ENCODE measurements at places on chromosomes 6 and 20.

DNA sequence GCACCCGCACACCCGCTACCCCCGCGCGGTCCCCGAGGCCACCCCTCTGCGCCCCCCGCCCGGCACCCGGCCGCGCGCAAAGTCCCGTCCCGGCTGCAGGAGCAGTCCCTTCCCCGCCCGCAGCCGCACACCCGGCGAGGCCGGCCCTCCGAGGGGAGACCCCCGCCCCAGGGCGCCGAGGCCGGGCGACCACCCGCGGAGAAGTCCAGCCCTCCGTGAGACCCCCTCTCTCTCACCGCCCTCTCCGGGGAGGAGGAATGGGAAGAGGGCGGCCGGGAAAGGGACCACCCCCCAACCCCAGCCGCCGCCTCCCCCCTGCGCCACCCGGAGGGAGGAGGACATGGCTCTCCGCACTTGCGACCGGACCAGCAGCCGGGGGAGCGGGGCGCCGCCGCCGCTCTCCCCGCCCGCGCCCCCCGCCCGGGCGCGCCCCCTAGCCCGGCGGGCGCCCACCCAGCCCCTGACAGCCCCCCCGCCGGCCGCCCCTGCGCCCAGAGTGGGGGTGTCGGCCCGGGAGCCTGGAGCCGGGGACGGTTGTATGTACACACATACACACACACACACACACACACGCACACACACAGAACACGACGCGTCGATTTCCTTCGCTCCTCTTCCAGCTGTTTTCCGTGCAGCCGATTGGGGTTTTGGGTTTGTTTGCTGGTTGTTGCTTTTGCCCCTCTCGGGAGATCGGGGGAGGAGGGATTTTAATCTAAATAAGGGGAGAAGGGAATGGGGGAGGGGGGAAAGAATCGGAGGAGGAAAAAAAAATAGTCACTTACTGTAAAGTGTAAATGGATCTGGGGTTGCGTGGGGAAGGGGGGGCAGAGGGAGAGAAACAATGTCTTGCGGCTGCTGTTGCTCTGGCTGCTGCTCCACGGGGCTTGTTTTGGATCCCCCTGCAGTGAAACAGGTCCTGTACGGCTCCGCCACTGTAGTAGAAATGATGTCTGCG, at the start of gene ATXN1:
TSS of gene ATXN1 (minus strand) at position 945 of the 955 bp plus-strand sequence.
- no peak for DNase-seq

DNA sequence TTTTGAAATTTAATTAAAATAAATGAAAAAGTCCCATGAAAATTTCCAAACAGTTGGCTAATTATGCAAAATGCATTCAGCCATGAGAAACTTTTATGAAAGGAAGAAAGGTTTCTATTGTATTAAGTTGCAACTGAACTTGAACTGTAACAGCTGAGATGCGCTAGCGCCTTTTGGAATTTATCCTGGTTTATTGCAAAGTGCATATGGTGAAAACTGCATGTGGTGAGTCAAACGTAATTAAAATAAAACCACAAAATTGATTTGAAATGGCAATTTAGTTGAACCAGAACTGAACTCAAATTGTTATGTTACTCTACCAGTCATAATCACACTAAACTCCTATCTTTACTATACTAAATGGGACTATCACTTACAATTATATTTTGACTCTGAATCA, 46.4 kb upstream of the COL21A1 start:
- no peak for DNase-seq

DNA sequence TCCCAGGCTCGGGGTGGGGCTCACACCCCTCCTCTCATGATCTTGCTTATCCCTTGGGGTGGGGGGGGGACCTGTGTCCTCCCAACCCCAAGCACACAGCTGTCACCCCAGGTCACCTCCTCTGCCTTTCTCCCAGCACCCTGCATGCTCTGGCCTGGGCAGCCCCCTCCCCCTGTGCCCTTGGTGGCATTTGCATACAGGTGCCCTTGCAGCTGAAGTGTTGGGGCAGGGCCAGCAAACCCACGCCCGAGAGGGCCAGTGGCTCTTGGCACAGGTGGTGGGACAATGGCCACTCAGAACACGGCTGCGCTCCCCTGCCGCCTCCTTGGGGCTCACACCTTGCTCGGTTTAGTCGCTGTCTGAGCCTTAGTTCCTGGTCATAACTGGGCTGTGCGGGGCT, 11.3 kb upstream of the MYT1 start:
- DNase-seq: no peak

- no peak for DNase-seq
These were observed 187.3 kb downstream of the GPX5 start for GRCh38 chr6:28712982-28713381.

GRCh38 chr6:105382496-105382895, 20.4 kb downstream of the PREP start:
- no peak for DNase-seq

- no peak for DNase-seq
These were observed 195.6 kb upstream of the RIN2 start for GRCh38 chr20:19562426-19562825.

DNA sequence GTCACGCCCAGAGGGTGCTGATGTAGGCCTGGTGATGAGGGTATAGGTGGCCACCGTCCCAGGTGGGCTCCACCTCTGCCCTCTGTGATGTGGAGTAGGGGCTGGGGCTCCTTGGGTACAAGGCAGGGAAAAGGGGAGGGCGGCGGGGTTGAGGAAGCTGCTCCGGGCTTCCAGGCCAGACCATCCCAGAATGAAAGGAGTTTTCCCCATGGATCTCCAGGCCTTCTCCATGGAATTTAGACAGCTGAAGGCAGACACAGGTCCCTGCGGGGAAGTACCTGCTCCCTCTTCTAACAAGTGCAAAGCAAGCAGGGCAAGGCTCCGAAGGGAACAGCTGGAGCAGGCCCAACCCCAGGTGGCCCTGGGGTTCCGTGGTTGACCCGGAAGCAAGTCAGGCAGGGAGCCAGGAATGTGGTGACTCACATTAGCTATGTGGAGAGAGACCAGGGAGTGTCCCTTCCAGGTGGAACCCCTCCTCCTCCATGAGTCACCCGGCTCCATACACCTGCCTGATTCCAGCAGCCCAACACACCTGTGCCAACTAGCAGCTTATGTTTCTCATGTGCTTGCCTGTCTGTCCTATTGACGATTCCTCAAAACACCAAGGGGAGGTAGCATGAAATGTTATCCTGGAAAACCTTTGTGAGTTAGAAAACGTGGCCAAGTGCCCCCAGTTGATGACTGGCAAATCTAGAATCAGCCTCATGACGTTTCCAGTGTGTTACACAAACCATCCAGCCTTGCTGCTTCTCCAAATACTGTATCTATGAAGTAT, 59.7 kb upstream of the SNX9 start:
- DNase-seq: no peak

DNA sequence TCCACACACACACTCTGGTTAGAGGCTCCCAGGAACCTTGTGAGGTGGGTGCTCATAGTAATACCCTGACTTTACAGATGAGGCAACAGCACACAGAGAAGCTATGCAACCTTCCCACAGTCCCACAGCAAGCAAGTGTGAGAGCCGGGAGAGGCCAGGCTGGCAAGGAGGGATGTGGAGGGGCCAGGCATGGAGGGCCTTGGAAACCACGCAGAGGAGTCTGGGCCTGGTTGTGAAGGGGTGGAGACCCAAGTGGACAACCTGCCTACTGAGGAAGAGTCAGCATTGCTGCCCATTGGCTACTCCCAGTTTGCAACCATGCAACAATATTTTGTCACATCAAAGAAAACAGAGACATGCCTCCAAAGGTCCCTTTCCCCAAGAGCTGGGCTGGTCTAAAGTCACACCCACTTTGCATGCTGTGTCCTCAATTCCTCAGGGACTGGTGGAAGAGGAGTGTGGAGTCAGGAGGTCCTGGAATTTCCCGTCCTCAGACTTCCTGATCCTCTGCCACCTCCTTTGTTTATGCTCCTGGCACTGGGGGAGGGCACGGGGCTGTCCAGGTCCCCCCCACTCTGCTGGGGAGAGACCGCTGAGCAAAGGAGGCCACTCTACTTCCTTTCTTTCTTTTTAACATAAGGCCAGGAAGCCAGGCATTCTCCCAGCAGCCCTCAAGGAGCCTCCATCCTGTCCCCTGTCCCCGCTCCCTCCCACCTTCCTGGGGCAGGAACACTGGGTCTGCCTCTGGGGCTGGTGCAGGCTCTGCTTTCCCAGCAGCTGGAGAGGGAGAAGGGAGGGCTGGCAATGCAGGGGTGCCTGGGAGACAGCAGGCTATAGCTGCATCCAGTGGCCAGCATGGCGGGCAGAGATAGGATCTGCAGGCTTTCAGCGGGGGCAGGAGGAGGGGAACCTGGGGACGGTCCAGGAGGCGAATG, 68.3 kb downstream of the NOL4L start:
- DNase-seq: no peak

GRCh38 chr20:33262658-33263065, 20.4 kb upstream of the BPIFB1 start:
- no peak for DNase-seq

- no peak for DNase-seq
These were observed 13.9 kb downstream of the ZNF831 start for GRCh38 chr20:59177266-59178250.

GRCh38 chr20:63742381-63743024, 2.9 kb downstream of the SLC2A4RG start:
- DNase-seq: no peak

DNA sequence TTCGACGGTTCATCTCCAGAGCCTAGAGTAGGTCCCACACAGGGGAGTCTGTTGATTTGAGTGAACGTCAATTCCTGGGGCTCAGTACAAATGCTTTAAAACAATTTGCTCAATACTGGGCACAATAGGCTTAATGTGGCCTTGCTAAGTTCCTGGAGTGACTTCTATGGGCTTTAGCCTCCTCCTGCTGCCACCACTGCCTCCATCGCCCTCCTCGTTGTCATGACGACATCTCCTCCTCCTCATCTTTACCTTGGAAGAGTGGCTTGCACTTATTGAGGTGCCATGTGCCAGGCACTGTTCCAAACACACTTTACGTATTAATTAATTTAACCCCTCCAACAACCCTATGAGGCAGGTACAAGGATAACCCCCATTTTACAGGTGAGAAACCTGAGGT, 11.8 kb upstream of the ZMYND8 start:
- DNase-seq: no peak

DNA sequence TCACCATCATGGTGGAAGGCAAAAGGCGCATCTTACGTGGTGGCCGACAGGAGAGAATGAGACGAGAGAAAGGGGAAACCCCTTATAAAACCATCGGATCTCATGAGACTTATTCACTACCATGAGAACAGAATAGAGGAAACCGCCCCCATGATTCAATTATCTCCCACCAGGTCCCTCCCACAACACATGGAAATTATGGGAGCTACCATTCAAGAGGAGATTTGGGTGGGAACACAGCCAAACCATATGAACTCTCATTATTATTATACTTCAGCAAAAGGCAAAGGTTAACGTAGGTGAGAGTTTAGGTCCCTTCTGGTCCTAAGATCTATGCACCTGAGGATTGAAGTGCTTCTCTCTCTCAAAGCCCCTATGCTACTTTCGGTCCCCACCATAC, 2.4 kb upstream of the PFDN4 start:
- DNase-seq: no peak

DNA sequence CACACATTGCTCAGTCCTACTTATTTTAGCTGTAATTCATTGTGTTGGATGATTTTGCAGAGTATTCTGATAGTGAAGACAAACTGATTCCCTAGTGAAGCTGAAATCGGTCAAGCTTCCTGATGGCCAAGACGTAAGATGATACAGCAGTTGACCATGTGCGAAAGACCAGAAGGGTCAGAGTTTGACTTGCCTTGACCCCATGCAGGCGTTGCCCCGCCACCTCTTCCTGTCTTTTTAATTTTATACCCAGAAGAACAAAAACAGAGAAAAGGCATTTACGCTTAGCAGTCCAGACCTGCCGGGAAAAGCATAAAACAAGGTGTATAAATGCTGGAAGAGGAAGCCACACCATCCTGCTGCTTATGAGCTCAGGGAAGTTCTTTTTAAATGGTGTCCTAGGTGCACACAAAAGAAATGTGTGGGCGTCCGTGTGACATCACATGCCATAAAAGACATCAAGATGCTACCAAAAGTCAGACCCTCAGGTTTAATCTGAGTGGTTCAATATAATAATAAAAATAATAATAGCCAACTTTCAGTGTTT, 32.2 kb downstream of the TSHZ2 start:
- no peak for DNase-seq

- DNase-seq: no peak
These were observed 288.2 kb upstream of the PREP start for GRCh38 chr6:105691081-105691480.

DNA sequence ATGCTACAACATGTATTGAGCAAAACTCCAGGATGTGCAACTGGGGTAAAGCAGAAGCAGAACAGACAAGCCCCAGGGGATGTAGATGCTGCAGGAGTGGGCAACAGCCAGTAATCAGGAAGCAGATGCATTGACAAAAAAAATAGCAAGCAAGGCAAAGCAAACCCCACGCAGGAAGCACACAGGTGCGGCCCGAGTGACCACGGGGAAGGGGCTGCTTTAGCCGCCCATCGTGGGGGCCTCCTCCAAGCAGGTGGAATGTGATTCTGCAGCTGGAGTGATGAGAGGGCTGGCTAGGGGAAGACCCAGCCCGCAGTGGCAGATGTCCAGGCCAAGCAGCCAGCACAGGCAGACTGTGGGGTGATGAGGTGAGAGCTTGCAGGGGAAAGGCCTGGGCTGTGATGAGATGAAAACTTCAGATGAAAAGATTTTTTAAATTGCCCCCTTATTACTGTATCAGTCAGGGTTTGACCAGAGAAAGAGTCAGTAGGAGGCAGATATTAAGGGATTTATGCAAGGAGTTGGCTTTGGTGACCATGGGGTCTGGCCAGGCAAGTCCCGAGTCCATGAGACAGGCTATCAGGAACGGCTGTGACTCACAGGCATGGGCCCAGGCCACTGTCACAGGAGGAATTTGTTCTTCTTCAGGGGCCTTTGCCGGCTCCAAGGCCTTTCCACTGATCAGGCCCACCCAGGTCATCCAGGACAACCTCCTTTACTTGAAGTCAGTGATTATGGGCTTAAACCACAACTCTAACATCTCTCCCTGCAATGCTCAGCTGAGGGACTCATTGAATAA, 207.6 kb downstream of the ANKRD60 start:
- DNase-seq: no peak

GRCh38 chr6:12174878-12175277, 115.3 kb upstream of the EDN1 start:
- DNase-seq: no peak

DNA sequence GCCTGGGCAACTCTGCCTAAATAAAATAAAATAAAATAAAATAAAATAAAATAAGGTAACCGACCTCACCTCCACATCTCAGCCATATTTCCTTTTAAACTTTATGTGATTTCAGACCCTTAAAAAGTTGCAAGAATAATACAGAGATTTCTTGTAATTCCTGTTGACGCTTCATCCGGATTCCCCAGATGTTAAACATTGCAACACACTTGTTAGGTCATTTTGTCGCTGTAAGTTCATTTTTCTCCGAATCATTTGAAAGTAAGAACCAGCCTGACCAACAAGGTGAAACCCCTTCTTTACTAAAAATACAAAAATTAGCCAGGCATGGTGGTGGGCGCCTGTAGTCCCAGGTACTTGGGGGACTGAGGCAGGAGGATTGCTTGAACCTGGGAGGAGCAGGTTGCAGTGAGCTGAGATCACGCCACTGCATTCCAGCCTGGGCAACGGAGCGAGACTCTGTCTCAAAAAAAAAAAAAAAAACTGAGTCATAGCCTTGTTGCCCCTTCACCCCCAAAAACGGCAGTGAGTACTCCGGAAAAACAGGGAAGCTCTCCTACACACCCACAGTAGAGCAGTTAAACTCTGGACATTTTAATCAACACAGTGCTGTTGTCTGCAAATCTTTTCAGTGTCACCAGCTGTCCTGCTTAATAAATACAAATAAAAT, 5.9 kb downstream of the PYGB start:
- no peak for DNase-seq

All from AG09309 (cell line).